Pancreas (tissue), 10 donors: ENCODE measurements at places on chromosomes 12 and 14.

DNA sequence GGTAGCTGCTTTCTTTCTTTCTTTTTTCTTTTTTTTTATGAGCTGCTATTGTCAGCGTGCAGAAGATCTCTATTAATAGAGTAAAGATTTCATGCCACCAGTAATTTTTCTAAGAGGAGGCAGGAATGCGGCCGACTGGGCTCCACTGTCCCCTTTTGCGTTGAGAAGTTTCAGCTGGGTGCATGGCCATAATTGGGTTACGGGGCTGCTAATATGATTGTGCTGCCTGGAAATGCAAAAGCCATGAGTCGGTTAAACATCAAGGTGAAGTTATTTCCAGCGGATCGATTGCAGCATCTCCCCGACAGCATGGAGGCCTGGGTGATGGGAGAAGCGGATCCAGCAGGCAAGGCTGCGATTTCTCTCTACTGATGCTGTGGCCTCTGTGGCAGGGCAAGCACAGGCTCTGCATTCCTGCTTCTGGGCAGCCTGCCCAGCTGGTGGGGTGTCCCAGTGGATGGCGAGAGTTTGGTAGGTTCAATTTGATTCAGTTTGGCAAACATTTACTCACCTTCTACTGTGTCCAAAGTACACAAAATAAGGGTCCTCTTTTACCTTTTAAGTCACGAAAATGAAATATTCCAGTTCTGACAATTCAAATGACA is 54.4 kb upstream of the PRMT8 start:
- DNase-seq: peak; percentile 21

GRCh38 chr12:70747445-70748260 is 110.4 kb upstream of the PTPRB start:
- no peak for DNase-seq

DNA sequence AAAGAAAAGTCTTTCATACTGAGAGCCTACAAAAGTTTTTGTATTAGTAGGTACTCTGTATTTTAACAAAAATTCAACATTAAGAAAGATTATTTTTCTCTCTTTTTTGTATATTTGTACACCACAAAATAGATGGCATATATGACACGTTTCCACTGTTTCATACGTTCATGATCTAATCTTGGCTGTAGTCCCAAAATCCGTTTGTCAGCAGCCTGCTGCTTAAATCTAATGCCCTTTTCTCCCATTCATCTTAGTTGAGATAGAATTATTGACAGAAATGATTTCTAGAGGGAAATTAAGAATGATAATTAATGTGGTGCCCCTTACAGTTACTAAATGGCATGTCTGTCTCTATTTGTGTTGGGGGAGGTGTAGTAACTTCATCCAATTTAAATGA is 140.7 kb upstream of the NOVA1 start:
- no peak for DNase-seq

DNA sequence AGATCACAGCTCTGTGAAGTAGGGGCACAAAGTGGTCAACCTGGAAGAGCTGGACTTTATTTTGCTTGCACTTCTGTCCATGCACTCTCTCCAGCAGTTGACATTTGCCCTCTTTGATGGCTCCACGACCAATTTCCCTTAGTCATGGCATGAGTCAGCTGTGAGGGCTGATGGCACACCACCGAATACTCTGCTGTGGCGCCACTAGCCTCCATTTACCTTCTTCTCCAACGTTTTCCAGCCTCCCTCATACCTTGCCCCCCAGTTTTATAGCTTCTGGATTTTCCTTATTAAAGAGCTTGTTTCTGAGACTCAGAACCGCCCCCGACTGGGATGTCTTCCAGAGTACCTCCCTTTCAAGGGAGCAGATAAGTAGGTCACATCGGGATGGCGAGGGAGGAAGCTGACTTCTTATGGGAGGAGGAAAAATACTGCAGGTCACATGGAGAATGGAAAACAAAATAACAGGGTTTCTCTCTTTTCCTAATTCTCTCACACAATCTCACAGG is 17.6 kb downstream of the NINJ2 start:
- DNase-seq: no peak

DNA sequence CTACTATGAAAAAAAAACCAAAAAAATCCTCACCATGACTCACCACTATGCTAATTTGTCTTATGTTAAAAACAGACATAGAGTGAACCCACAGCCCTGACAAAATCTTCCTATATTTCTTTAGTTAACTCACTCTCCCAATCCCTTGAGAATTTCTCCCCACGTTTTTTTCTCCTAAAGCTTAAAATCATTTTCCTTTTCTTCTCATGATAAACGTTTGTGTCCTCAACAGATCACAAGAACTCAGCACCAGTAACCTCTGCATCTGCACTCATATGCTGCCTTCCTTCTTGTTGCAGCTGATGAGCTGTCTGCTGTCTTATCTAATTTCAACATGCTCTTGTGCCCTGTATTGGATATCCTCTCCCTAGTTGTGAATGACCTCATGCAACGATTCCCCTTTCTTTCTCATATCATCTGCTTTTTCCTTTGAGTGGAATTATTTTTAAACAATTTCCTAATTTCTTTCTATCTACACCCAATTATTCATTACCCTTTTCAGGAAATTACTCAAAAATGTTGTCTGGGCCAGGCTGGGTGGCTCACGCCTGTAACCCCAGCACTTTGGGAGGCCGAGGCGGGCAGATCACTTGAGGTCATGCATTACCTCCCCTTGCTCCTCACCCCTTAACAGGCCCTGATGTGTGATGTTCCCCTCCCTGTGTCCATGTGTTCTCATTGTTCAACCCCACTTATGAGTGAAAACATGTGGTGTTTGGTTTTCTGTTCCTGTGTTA is 427.5 kb upstream of the MGAT4C start:
- no peak for DNase-seq

- no peak for DNase-seq
Measured at GRCh38 chr12:128258866-128259555, 8.0 kb upstream of the TMEM132C start.

DNA sequence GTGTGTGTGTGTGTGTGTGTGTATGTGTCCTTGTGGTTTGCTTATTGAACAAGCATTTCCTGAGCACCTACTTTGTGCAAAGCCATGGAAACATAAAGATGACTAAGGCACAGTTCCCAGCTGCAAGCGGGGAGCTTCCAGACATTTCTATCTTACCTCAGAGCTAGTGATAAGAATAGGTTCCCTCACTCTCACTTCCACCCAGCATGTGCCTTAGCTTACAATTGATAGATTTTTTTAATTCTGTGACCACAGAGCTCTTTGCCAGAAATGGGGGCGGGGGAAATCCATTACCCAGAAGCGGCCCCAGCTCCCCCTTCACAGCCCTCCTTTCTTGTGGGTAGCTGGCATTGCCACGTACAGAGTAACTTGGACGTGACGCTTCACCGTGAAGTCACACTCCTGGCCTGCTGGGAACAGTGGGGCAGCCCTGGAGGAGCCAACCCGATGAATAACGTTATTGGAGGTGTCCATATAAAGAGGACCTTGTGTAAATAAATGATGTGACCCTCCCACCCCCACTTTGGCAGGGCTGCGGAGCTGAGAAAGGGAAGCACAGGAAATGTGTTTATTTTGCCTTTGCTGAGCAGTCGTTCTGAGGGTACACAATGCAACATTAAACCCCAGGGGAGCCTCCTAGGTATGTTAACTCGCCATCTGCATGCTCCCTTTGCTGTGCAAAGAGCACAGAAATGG is 238.9 kb downstream of the CHST11 start:
- DNase-seq: no peak

GRCh38 chr12:57193706-57194245 is 22.8 kb upstream of the NXPH4 start:
- DNase-seq: no peak

- DNase-seq: no peak
Measured at GRCh38 chr12:1212526-1212925, 221.5 kb downstream of the ERC1 start.

DNA sequence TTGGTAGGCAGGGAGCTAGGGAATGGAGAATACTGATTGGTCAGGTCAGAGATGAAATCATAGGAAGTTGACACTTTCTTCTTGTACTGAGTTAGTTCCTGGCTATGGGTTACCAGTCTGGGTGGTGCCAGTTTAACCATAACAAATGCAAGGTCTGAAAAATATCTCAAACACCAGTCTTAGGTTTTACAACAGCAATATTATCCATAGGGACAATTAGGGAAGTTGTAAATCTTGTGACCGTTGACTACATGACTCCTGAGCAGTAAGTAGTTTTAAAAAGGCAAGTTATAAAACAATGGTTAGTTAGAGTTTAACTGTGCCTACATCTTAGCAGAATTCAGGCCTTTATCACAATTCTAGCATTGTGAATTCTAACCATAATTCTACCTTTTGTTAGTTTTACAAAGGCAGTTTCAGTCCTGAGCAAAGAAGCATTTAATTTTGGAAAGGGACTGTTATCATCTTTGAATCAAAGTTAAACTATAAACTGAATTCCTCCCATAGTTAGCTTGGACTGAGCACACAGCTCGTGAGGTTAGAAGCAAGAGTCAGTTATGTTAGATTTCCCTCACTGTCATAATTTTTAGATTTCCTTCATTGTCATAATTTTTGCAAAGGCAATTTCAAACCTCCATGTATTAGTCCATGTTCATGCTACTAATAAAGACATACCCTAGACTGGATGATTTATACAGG is 19.7 kb upstream of the MON2 start:
- DNase-seq: no peak

DNA sequence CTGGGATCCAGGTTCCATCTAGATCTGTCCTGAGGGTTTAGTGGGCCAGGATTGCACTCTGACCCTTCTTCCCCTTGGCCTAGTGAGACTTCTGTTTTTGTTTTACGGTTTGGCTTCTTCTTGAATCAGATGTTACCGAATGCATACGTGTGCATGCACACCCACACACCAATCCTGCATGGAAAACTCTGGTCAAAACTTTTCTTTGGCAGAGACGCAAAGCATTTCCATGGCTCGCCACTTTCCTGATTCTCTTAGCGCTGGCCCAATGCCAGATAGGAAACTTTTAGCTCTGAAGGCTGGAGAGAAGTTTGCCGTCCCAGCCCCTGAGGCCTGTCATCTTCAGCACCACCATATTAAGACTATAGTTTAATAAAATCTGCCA is 67.4 kb upstream of the ACTN1 start:
- no peak for DNase-seq

DNA sequence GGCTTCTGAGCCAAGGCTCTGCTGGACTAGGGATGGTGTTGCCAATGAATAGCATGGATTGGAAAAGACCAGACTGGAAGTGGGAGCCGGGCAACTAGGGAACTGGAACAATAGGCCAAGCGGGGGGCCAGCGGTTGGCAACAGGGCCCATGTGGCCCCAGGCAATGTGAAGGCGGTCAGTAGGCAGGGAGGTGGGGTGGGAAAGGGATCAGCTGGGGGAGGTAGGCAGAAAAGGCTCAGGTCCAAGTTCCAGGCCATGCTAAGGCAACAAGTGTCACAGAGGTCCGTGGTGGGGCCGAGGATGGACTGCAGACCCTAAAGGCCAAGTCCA is 14.9 kb upstream of the MLXIP start:
- peak; percentile 80 for DNase-seq

GRCh38 chr12:25882266-25882665 is 76.2 kb upstream of the RASSF8 start:
- no peak for DNase-seq

DNA sequence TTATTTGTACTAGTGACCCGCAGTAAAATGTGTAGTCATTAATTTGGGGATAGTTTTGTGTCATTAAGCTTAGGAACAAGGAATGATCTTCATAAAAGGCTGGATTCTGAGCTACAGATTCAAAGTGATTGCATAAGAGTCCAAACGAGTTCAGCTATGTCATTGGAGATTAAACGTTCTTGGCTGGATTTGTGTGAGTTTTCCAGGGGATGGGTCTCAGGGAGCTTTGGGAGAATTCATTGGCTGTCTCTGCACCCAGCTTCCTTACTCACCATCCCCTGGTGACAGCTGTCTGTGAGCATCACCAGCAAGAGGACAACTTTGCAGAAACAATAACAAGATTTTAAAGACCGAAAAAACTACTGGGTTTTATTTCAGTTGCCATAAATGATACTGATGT is 130.4 kb downstream of the DAAM1 start:
- DNase-seq: no peak

DNA sequence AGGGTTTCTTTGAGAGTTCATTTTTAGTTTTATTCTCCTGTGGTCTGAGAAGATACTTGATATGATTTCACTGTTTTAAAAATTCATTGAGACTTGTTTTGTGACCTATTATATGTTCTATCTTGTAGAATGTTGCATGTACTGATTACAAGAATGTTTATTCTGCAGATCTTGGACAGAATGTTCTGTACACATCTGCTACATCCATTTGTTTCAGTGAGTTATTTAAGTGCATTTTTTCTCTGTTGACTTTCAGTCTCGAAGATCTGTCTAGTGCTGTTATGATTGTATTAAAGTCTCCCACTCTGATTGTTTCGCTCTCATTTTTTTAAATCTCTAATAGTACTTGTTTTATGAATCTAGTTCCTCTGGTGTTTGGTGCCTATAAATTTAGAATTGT is 1319.8 kb downstream of the TMEM121 start:
- no peak for DNase-seq
